NCI-H748 treated with DMSO at 0.1 percent for 48 hours (cell line): ENCODE measurements at places on chromosomes 13 and 19.

DNA sequence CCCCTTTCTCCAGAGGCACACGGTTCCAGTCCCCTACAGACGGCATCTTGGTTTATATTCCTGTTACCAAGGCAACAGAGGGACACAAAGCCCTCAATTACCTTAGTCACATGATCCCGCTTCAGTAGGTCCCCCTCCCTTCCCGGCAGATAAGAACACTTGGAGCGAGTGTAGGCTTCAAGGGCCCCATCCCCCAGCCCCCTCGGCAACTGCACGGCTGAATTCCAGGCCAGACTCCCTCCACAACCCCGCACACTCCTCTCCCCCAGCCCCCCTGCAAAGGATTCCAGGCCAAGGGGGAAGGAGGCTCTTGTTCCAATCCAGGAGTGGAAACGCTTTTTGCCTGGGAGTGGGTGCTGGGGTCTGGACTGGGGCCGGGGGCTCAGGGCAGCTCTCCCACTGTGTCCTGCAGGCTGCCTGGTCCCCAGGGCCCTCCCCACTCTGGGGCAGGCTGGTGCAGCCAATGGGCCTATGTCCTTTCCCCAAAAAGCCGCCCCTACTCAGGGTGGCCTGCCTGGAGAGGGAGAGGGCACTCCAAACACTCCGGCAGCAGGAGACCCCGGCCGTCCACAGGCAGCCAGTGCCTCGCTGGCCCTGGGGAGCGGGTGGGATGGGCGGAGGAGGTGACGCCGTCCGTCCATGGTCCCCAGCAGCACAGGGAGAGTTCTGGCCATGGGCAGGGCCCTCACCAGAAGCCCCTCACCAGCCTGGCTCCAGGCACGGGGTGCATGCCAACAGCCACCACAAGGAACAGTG, 62.6 kb downstream of the MLLT1 start:
- DNase-seq, result no peak

GRCh38 chr13:107969546-107969945, 245.8 kb downstream of the LIG4 start:
- DNase-seq, result no peak

GRCh38 chr13:83992566-83993358, 110.5 kb upstream of the SLITRK1 start:
- DNase-seq, result no peak

- no peak for DNase-seq
These were observed 7.8 kb downstream of the DOT1L start for GRCh38 chr19:2171349-2172145.

- no peak for DNase-seq
These were observed 11.4 kb downstream of the ELF1 start for GRCh38 chr13:41007744-41008128.

GRCh38 chr19:48639483-48640375, 2.5 kb upstream of the DBP start:
- no peak for DNase-seq

DNA sequence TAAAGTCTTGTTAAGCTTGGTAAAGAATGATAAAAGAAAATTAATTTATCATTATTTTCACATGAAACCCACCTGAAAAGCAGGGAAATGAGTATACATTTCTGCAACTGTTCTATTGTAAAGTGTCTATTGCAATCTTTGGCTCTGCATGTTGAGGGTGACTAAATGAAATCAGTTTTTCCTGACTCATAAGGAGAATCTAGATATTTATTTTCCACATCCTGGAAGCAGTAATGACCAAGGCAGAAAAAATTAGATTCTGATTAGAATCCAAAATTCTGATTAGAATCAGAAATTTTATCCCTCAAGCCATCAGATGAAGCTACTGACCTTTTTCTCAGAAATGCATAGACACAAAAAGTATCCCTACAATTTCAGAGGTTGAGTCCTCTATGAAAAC, 178.4 kb downstream of the MYO16 start:
- no peak for DNase-seq

- DNase-seq, result no peak
These were observed 23.4 kb downstream of the ESD start for GRCh38 chr13:46773541-46773940.

DNA sequence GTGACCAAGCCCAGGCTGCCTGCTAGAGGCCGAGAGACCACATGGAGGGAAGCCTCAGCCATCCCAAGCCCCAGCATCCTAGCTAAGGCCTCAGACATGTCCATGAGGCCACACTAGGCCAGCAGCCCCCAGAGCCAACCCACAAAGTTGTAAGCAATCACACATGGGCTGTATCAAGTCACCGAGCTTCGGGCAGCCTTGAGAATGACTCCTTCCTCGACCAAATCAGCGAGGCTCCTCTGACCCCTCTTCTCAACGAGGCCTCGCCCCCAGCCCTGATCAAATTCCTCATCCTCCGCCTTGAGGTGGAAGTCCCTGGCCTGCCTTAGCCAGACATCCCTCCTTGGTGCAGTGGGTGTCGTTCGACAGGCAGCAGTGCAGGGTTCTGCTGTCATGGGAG, 1.9 kb upstream of the SPACA7 start:
- no peak for DNase-seq

DNA sequence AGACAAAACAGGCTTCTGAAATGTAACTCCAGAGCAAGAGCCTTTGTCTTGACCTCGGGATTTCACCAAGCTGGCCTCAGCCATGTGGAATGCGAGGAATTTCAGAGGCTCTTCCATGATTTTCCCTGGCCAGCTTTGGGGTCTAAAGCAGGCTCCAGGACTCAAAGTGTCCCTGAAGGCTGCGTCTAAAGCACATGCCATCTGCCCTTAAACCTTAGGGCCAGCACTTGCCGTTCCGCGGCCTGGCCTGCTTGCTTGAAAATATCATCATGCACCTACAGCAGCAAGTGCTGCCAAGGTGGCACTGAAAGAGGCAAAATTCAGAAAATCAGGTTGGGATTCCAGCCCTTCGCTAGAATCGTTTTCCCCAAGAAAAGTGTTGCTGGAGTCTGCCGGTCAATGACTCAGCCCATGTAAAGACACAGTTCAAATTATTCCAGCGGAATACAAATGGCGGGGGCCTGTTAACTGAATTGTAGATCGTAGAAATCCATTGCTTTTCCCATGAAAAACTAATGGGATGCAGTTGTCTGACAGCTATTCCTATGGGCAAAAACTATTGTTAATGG, 105.7 kb upstream of the RAP2A start:
- no peak for DNase-seq

GRCh38 chr19:48351341-48351752, 12.4 kb downstream of the TMEM143 start:
- DNase-seq, result peak; percentile 12

GRCh38 chr13:19927117-19927748, 31.3 kb upstream of the ZMYM2 start:
- DNase-seq, result peak; percentile 86

- DNase-seq, result no peak
These were observed 439.8 kb downstream of the TDRD3 start for GRCh38 chr13:60836821-60837220.

- peak; percentile 50 for DNase-seq
These were observed 15.9 kb downstream of the CBY2 start for GRCh38 chr13:45718063-45718462.

GRCh38 chr13:63435667-63436324, 2020.1 kb upstream of the PCDH20 start:
- no peak for DNase-seq

- no peak for DNase-seq
These were observed 47.9 kb downstream of the KDM4B start for GRCh38 chr19:5016781-5017180.

- DNase-seq, result no peak
These were observed 27.2 kb upstream of the CBY2 start for GRCh38 chr13:45674908-45675307.

- DNase-seq, result no peak
These were observed 218.1 kb downstream of the TBC1D4 start for GRCh38 chr13:75263741-75264407.

GRCh38 chr19:52622261-52622660, 15.9 kb downstream of the ZNF83 start:
- DNase-seq, result no peak

DNA sequence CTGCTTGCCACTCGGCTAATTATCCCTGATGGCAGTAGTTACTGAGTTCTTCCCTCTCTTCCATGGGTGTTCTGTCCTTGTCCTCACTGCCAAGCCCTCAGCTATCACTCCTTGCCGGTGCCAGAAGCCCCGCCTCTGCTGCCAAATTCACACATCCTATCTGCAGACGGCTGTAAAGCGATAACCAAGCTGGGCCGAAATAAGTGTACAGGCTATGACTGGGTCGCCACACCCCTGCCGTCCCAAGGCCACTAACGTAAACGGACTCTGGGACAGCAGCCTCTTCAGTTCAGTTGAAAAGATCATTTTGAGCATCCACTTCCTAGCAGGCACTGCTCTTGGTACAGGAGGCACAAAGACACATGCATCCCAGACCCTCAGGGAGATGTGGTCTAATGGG, 13.3 kb downstream of the SLC7A1 start:
- no peak for DNase-seq

- DNase-seq, result no peak
These were observed 562.1 kb upstream of the KLF12 start for GRCh38 chr13:74696148-74696922.

GRCh38 chr13:112995395-112996191, 26.6 kb downstream of the MCF2L start:
- no peak for DNase-seq

DNA sequence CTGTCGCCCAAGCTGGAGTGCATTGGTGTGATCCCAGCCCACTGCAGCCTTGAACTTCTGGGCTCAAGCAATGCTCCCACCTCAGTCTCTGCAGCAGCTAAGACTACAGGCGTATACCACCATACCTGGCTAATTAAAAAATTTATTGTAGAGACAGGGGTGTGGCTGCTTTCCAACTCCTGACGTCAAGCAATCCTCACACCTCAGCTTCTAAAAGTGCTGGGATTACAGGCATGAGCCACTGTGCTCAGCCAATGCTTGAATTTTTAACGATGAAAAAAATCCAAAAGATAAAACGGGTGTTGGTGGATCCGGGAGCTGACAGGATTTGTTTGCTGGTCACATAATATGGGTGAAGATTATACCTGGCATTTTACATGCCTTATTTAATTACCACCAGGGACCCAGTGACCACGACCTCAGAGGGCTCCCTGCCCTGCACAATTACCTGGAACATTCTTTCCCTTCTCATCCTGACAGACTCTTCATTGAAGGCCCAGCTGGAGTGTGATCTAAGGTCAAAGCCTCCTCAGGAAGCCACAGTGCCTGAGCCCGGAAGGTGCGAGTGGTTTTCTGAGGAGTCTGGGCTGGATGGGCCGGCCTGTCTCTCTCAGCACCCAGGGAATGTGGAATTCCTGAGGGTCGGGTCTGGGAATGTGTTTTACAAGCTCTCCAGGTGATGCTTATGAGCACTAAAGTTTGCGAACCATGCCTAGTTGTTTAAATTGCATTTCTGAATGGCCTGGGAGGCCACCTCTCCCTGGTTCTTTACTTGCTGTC, 193.3 kb downstream of the USP12 start:
- DNase-seq, result no peak

DNA sequence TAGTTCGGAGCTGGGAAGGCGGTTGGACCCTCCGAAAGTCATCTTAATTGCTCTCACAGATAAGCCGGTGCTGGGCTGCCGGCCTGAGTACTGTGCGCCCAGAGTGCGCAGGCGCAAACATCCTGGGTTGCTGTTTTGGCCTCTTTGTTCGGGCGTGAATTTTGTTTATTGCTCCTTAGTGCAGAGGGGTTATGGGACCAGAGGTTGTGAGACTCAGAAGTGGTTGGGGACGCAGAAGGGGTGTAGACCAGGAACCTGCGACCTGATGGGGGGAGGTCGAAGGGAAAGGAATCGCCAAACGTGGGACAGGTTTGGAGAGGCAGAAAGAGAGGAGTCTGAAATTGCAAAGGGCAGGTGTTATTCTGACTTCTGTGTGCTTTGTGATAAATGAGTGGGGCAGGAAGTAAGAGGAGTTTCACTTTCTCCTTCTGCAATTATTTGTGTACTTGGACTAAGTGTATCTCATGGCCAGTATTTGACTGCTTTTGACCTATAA, 607 bp upstream of the ZNF566 start:
- peak; percentile 98 for DNase-seq

DNA sequence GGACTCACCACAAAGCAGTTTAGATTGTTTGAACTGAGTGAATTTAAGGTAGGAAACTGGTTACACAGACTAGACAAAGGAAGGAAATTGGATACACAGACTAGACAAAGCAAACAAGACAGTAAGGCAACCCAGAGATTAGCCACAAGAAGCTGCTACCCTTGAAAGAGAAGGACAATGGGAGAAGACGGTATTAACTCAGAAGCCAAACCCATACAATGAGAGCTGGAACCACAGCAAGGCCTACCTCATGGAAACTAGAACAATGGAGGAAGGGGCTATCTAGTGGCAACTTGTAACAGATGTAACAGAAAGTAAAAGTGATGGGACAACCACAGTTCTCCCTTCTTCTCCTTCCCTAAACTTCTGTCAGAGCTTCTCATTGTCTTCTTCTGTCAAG, 410.9 kb upstream of the SPRY2 start:
- DNase-seq, result peak; percentile 39

DNA sequence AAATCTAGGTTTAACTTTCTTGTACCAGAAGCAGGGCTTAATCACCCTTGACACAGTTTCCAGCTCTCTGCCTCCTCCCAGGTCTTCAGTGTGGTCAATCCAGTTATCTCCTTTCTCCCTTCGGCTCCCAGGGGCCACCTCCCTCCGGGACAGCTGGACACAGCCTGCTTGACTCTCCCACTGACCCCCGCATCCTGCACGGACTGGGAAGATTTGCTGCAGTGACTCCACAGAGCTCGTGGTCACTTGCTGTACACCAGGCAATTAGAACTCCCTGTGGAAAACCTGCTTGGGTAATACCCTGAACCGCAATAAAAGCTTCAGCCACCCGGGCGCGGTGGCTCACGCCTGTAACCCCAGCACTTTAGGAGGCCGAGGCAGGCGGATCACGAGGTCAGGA, 116.5 kb downstream of the NUFIP1 start:
- no peak for DNase-seq
